ENCODE measurements at places on chromosomes 3 and 15.

DNA sequence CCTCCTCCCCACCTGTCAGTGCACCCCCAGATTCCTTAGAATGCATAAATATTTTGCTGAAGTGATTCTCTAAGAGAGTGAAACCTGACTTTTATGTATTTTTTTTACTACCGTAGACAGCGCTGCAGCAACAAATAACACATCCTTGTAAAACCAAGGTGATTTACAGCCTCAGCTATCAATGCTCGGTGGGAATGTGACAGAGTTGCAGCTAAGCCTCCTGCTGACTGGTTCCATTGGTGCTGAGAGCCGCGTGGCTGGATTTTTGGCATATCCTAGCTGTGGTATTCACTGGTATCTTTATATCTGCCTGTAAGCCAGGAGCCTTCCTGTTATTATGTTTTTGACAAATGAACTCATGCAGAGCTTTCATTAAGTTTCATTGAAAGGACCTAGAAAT is 11.0 kb downstream of the FGD5 start:
- DNase-seq, result no peak

DNA sequence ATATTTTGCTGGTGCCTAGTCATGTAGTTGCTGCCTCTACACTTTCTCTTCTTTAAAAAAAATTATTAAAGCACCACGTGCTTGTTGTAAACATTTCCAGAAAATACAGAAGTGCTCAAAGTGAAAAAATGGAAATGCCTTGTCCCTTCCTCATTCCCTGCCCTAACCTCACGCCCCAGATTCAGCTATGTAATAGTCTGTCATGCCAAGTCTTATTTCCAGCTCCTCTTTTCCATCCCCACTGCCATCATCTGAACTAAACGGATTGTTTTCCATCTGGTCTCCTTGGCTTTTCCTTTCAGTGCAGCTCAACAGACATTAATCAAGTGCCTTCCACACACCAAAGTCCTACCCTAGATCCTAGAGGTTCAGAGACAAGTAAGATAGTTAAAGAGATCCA is 15.5 kb downstream of the ZNF774 start:
- no peak for DNase-seq

DNA sequence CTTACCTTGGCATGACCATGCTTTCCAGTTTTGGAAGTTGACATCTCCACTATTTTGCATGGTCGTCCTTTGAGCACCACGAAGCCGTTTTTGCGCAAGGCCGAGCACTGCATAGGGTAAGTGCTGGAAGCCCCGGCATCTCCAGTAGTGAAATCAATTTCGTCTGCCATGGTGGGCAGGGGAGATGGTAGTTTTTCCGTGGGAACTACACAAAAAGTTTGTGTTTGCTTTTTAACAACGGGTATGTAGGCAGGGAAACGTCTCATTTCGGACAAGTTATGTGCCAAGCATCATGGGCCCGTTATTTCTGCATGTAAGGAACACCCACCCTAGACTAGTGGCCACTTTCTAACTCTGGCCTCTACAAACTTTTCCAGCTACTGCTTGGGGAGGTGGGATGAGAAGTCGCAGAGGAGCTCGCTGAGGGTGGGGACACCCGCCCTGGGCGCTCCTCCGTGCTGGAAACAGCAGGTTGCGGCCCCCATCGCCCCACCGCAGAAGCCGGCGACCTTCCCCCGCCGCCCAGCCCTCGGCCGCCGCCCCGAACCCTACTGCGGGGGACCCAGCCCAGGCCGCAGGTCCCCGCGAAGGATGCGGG is 701 bp downstream of the EIF5A2 start:
- DNase-seq, result no peak

DNA sequence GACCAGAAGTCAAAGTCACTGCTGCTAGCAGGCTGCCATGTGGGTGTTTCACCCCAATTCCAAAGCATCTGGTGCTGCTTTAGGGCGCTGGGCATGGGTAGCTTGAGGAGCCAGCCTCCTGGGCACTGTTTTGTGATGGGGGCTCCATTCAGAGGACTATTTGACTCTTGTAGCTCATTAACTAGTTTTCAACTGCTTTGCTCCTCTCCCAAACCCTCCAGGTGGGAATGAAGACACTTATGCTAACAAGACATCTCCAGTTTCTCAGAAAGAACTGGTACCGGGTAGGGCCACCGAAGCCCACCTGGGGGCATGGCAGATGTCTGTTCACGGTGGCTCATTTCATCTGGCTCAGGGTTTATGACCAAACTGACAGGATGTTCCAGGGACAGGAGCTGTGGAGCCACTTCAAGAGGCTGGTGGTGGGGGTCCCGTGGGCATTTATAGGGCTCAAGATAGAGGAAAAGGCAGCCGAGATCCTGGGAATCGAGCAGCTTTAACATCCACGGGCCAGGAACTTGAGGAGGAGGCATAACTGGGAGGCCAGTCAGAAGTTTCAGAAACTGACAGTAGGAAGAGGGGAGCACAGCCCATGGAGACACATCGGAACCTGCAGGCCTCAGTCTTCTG is 17.7 kb downstream of the AMOTL2 start:
- DNase-seq, result no peak

- DNase-seq, result no peak
These were observed 90.7 kb downstream of the FILIP1L start for GRCh38 chr3:100023595-100023994.

GRCh38 chr3:160755776-160756304 is at the start of gene PPM1L:
TSS of gene PPM1L (plus strand) at chr3:160756231.
- DNase-seq, result peak; percentile 24

GRCh38 chr15:83658430-83659416 is 4.8 kb downstream of the ADAMTSL3 start:
- no peak for DNase-seq

GRCh38 chr3:173217127-173217526 is 76.1 kb upstream of the SPATA16 start:
- DNase-seq, result no peak

- DNase-seq, result no peak
These were observed 627.0 kb downstream of the SI start for GRCh38 chr3:164451072-164451910.

DNA sequence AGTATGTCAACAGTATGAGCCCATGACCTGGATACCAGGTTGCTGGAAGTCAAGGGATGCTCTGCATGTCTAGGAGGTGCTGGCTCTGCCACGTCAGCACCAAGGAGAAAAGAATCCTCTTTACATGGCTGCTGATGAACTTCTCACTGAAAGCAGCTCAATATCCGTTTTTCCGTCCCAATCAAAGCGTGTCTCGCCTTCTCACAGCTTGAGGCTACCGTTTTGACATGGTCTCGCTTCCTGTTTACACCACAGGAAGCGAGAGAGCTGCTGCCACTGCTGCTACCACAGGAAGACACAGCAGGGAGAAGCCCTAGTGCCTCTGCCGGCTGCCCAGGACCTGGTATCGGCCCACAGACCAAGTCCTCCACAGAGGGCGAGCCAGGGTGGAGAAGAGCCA is 27.3 kb downstream of the STARD5 start:
- peak; percentile 52 for DNase-seq

GRCh38 chr15:34588046-34588674 is 4.7 kb upstream of the GOLGA8B start:
- DNase-seq, result peak; percentile 41

GRCh38 chr3:49568965-49569364 is 14.7 kb downstream of the BSN start:
- no peak for DNase-seq

DNA sequence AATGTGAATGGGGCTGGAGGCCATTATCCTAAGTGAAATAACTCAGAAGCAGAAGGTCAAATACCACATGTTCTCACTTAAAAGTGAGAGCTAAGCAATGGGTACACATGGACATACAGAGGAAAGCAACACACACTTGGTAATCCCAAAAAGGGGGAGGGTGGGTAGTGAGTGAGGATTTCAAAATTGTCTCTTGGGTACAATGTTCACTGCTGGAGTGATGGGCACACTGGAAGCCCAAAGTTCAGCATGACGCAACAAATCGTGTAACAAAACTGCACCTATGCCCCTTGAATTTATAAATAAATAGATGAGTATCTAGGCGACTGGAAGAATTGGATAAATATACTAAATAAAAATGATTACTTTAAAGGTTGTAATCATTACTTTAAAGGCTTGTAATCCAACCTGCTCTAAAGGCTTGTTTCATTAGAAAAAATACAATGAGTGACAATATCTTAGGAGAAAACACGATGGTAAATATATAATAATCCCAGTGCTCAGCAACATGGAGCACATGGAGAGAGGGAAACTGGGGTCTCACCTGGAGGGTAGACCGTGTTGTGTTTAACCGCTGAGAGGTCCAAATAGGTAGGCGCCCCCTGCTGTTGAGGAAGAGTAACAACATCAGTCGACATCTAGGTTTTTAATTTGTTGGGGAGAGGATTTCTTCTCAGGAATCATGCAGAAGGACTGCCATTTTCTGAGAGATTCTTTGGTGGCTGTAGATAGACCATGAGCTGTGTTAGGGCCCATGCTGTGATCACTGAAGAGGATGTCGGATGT is 78.5 kb upstream of the ROBO1 start:
- no peak for DNase-seq

- DNase-seq, result no peak
These were observed 14.6 kb downstream of the PSMD6 start for GRCh38 chr3:64008487-64009351.

DNA sequence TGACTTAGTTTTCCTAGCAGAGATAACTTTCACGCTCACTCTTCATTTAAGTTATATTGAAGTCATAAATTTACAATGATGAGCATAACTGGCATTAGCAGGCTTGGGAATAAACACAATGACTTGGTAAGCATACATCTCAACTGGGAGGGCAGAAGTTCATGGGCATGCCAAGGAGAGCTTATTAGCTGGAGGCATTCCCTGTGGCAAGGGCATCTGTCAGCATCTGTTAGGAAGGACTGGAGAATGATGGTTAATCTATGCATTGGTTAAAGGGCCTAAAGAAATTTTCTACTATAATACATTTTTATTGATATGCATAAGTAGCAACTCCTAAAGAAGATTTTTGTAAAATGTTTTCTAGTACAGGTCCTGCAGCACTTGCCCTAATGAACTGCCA is 52.4 kb downstream of the NEK11 start:
- no peak for DNase-seq

- no peak for DNase-seq
These were observed 1.9 kb downstream of the CBLB start for GRCh38 chr3:105866656-105867653.

GRCh38 chr3:112013784-112014143 is 15.0 kb downstream of the TAGLN3 start:
- DNase-seq, result no peak

GRCh38 chr3:134640872-134641470 is 9.9 kb downstream of the KY start:
- no peak for DNase-seq

- DNase-seq, result no peak
These were observed 97.1 kb upstream of the SPATA16 start for GRCh38 chr3:173238091-173238490.

- DNase-seq, result peak; percentile 53
These were observed 69.2 kb upstream of the ICE2 start for GRCh38 chr15:60548101-60548500.

DNA sequence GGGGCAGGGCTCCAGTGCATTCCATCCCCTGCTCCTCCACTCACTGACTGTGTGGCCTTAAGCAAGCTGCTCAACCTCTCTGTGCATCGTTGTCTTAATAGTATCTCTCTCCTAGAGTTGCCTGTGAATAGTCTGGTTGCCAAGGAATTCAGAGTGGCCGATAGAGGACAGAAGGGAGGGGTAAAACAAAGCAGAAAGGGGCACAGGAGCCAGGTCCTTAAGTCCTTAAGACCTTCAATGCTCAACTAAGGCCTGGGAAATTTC is 13.7 kb upstream of the CYP11A1 start:
- no peak for DNase-seq

DNA sequence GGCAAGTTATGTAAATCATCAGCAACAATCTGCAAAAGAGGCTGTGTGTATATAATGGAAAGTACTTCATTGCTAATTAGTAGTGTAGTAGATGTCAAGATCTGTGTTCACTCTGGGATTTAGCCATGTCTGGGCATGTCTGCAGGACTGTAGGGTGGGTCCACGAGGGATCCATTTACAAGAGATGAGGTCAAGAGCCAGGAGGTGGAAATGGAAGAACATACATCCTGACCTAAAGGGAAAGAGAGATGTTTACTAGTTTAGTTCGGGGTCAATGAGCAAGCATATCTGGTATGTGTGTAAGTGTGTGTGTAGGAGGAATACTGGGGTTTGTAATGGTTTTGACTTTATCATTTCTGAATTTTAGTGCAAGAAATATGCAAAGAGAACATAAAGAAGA is 171.5 kb upstream of the NANOGP8 start:
- no peak for DNase-seq

DNA sequence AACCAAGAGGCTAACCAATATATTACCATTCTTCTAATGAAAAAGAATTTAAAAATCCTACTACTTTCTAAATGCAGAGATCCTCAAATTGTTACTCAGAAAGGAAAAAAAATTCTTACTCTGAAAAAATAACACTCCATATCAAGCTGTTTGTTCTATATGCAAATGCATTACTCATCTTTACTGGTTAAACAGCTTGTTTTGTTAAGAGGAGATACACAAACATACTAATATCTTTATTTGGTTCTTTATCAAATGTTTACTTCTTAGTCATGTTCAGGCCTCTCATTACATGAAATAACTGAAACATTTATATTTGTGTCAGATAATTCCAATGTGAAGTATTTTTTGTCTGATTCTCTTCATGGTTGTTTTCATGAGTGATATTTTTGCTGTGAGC is 146.8 kb downstream of the PCCB start:
- DNase-seq, result no peak

GRCh38 chr15:76988867-76989780 is 5.8 kb upstream of the PSTPIP1 start:
- DNase-seq, result no peak

- peak; percentile 90 for DNase-seq
These were observed at the start of gene AKAP13 for GRCh38 chr15:85380217-85380811. TSS of gene AKAP13 (plus strand) at chr15:85380603. CDS start at chr15:85485721, 105,118 bp downstream.

DNA sequence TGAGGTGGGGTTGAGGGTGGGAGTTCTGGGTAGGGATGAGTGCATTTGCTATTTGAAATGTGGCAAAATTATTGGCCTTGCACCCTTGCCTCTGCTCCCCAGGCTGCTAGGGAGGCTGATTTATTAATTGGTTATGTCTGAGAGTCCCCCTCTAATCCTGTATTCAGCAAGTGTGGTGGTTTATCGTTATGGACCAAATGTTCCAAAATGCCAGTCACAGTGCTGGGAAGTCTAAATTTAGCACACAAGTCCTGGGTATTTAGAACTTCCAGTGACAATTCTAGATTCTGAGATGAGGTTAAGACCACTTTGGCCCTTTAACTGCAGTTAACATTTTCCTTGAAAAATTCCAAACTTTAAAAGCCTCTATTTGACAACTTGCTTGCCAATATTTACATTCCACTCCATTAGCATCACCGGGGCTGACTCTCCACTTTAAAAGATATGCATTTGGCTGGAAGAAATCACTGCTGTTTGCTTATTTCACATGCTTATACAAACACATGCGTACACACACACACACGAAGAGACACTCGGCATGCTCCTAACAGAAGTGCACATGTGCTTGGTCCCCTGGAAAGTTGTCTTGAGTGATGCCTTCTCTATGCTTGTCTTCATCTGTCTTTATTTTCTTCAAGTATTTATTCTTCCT is 247.7 kb downstream of the IL20RB start:
- DNase-seq, result no peak

GRCh38 chr3:98982351-98982750 is 80.9 kb upstream of the DCBLD2 start:
- DNase-seq, result no peak
